ENCODE measurements at places on chromosomes 2 and 18. TPM values are rescaled to one million over a fixed set of nuclear protein-coding genes. Genes with fewer than 3 reads are reported as not detected.

- no peak for DNase-seq
Measured at GRCh38 chr2:145025382-145025781, 505.5 kb upstream of the ZEB2 start.

DNA sequence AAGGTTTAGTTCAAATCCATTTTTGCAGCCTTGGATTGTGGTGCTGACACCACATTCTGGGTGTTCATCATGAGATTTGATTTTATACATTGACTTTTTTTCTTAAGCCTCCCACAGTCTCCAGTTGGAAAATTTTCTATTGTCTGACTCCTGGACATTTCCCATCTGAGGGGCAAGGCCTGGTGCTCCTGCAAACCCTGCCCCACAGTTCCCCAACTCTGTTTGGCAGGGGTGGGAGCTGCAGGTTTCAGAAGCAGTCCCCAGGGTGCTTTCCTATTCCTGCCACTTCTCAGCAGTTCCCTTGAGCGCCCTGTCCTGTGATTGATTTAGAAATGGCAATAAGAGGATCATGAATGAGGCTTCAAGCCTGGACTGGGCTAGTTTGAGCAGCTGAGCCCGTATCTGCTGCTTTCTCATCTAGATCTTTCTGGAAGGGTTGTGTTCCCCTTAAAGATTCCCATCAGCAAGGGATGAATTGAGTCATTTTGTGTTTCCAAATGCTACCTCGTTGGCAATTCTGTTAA is 77.0 kb downstream of the CIB4 start:
- DNase-seq, result no peak

- no peak for DNase-seq
Measured at GRCh38 chr2:10179422-10179821, 56.9 kb downstream of the RRM2 start.

DNA sequence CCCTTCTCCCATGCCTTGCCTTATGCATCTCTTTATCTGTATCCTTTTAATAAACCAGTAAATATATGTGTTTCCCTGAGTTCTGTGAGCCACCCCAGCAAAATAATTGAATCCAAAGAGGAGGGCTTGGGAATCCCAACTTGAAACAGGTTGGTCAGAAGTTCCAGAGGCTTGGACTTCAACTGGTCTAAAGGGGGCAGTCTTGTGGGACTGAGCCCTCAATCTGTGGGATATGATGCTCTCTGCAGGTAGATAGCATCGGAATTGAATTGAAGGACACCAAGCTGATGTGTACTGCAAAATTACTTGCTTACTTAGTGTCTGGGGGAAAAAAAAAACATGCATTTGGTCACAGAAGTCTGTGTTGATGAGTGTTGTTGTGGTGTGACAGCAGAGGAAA is 1033.5 kb upstream of the TMEFF2 start:
- no peak for DNase-seq

GRCh38 chr2:68151037-68151436 is 6.7 kb upstream of the PNO1 start:
- no peak for DNase-seq

DNA sequence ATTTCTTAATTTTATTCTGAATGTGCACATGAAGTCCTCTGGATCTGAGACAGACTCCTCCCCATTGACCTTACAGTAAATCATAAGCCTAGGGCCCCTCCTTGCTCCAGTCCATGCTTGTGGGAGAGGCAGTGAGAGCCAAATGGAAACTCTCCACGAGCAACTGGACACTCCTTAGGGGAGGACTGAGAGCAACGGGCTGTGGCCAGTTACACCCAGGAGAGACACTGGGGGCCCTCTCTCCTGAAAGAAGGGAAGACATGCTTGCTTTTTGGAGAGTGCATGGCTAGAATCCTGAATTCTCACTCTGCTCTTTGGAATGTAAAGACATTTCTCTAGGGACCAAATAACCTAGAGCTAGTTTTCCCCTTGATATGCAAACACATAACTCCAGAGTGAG is 49.0 kb upstream of the BIN1 start:
- DNase-seq, result no peak

GRCh38 chr2:30584116-30584515 is 137.1 kb downstream of the LCLAT1 start:
- no peak for DNase-seq

DNA sequence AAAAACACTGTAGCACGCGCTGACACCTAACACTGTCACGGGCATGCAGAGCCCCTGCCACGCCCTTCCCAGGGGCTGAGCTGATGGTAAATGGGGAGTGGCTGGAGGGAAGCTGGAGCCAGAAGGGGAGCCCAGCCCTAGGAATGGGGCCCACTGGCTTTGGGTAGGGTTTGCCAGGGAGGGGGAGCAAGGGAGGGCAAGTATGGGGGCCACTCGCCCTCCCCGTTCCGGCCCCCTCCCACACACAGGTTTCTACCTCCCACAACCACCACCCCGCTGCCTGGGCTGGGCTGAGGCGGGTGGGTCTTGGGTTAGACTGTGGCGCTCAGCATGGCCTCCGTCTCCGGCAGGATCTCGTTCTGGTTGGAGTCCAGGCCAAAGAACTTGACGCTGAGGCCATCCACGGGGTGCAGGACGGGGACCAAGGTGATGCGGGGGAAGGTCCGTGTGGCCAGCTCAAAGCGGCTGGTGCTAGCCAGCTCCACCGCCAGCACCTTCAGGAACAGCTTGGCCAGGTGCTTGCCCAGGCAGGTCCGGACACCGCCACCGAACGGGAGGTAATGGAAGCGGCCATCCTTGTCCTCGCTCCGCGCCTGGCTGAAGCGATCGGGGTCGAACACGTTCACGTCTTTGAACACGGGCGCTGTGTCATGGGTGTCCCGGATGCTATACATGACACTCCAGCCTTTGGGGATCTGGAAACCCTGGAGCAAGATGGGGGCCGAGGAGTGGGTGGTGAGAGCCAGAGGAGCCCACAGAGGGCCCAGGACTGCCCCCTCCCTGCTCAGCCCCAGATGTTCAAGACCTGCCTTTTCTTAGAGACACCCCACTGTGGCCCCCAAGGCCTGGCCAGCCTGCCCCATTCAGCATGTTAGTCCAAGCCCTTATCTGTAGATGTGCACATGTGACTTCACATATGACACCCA is 15.5 kb downstream of the CYP26B1 start:
- DNase-seq, result no peak

KYNU gene
- total RNA-seq, result 6.7 TPM

SERPINB10 gene
- total RNA-seq, result not detected

DNAH7 gene
- 21.7 TPM for total RNA-seq
